ENCODE measurements at places on chromosomes 1 and 21.

DNA sequence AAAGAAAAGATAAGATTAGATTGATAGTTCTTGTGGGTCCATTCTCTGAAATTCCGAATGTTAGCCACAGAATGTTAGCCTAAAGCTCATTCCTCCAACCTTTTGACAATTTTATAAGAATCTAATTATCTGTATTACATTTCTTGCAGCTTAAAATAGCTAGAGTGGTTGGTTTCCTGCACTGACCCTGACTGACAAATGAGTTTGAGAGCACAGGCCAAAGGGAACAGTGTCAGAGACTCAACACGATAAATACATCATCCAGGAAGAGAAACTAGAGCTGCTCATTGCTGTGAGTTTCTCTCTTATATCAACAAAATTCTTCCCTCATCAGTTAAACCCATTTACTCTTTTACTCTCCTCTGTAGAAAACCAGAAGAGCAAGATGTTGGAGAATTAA is 82.1 kb upstream of the PPM1J start:
- no peak for DNase-seq

GRCh38 chr1:214550857-214551435 is 456 bp downstream of the PTPN14 start:
- peak; percentile 37 for DNase-seq

GRCh38 chr1:11622398-11622797 is 31.8 kb downstream of the FBXO2 start:
- DNase-seq = no peak

GRCh38 chr1:86455073-86455472 is 13.7 kb upstream of the CLCA1 start:
- DNase-seq = no peak

DNA sequence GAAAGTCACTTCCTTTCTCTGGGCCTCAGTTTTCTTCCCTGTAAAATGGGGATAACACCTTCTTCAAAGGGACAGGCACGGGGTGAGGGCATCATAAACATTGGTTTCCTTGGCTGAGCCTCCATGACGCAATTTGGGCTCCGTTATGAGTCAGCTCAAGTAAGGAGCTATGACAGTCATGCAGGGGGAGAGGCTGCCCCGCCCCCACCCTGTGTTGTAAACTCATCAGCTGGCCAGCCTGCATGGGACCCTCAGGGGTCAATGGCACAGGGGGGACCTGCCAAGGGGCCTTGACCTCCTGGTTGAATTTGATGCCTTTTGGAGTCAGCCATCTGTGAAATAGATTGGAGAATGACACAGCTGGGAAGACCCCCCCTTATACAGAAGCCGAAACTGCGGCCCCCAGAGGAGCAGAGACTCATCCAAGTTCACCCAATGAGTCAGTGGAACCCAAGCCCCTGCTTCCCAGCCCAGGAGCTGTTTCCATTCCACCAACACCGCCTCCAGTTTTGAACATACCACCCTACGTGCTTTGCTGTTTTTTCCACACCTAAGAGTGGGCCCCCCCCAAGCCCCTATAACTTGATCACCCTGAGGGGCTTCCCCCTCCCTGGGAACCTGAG is 36.8 kb upstream of the RUNX3 start:
- no peak for DNase-seq

- DNase-seq = no peak
Measured at GRCh38 chr1:8379513-8380186, 61.7 kb downstream of the SLC45A1 start.

DNA sequence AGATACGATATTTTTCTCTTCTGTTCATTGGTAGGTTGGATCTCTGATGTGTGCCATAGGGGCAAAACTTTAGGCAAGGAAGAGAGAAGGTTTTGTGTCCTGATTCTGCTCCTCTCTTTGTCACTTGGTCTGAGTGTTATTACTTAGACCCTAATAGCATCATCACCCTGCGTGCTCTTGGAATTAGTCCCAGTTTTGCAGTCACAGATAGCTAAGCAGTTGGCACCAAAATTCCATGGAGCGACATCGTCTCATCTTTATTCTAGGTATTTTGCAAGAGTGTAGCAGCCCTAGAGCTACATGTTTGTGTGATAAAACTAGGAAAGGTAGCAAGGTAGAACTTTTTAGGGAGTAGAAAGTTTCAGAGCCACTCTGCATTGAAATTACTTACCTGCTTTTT is 23.8 kb downstream of the PIP5K1A start:
- no peak for DNase-seq

DNA sequence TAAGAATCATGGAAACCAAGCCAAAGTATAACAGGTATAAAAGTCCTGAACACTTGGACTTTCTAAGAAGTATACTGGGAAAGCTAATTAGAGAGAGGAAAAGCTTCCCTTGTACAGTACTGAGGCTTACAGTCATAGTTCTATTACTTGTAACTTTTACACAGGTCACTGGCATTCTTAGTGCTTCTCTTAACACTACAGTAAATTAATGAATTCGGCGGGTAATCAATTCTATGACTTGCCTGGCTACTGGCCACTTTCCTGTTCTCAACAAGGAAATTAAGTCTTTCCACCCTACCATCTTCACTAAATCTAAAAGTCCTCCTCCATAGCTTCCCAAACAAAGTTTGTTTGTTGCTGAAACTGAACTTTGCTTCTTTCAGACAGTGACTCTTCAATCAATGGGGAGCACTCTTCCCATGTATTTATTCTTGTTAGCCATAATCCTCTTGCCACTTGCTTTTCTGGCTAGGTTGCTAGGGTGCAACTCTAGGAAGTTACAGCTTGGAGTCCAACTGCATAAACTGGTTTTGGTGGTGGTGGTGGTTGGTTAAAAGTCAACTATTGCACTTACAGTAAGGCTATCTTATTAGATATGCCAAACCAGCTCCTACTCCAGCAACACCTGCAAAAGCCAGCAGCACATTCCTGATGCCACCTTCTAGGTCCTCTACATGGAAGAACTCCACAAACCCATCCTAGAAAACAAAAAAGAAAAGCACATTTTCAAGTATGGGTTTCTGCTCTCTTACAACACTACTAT is 2.4 kb downstream of the MCL1 start:
- DNase-seq = no peak

DNA sequence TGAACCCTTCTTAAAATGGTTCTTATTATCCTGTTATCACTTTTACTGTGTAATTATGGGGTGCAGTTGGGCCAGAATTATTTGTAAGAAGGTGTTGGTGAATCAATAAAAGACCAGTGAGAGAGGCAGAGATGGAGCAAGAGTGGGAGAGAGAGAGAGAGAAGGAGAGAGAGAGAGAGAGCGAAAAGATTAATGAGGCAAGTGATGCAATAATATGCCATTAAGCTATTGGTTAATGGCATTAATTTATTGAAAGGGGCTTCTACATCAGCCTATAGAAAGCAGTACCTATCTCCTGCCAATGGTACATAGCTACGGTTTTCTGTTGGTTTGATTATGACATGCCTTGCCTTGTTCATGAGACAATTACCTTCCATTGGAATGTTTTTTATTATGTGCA is 388.7 kb downstream of the RPS6KC1 start:
- no peak for DNase-seq

DNA sequence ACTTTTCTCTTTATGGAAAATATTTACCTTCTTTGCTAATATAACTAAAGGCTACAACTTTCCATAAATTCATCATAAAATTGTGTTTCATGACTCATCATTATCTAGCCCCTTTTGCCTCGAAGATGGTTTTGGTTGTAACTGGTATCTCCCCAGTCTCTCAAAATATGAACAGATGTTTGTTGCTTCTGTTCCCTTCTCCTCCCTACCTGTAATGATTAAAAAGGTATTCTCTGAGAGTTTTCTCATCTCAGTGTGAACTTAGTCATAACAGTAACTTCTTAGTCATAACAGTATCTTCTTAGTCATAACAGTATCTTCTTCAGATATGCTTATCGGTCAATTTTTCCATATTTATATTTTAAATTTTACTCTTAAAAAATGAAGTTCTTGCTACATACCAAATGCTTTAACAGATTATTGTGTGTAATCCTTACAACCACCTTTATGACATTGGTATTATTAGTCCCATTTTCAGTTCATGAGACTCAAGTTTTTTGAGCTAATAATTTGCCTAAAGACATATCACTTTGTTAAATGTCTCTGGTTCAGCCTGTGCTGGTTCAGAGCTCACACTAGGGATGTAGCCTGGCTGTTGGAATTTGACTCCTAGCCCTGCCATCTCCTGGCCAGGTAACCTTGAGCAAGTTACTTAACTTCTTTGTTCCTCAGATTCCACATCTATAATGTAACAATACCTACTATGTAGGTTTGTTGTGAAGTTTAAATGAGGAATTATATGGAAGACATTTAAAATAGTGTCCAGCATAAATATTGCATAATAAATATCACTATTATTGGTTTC is 32.6 kb downstream of the ATP1B1 start:
- no peak for DNase-seq

DNA sequence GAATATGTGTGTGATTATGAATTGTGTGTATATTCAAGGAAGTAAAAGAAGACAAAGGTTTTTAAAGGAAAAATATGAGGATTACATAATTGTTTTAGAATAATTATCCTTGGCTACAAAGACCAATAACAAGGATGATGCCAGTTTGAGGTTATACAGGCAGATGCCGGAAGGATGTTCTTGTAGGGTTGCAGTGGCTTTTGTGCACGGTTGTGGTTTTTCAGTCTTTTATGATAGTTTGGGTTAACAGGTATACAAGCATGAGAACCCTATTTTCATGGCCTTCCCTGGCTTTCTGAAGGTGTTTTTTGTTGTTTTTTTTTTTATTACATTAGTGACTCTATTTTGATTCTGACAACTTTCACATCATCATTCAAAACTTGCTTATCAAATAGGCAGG is 4.9 kb downstream of the CR2 start:
- no peak for DNase-seq

DNA sequence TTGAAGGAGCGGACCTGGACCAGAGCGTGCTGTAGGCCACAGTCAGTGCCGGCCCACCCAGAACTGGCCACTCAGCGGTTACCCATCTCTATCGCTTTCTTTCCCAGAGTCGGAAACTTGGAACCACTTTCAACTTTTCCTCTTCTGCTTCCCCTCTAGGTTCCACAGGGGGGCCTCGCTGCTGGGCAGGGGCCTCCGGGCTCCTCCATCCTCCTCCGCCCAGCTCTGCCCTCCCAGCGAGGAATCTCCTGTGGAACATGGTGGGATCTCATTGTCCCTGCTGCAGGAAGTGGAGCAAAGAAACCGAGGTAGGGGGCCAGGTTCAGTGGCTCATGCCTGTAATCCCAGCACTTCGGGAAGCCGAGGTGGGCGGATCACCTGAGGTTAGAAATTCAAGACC is 139.2 kb downstream of the ETS2 start:
- DNase-seq = no peak

DNA sequence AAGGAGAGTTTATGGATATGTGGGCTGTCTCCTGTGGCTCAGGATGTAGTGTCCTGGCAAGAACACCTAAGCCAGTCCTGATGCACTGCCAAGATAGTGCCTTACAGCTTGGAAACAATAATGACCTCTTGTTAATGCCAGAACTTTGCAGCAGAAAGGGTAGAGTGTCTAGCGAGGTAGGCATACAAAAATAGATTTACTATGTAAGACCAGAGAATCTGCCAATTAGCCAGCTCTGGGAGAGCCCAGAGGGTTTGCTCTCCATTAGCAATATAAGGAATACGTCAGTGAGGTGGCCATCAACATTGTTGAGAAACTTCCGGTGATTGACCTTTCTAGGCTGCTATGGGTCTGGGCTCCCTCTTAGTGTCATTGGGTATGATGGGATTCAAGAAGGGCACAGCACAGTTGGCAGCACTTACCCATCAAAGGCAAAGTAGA is 178.5 kb upstream of the GALNT2 start:
- no peak for DNase-seq

DNA sequence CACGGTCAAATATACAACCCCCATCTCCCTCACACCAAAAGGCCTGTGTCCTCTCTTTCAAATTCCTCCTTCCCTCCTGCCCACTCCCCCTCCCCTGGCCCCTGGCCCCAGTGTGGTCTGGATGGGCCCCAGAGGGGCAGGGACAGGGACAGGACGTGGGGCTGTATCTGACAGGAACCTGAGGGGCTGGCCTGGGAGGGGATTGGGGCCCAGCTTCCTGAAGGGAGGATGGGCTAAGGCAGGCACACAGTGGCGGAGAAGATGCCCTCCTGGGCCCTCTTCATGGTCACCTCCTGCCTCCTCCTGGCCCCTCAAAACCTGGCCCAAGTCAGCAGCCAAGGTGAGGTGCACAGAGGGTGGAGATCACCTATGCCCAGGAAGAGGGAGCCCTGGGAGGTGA is at the start of gene MPL:
MPL (plus strand) TSS at position 231 of the 400 bp plus-strand sequence; CDS start at position 262, 31 bp downstream.
- no peak for DNase-seq

- DNase-seq = no peak
Measured at GRCh38 chr1:113800487-113800886, 11.8 kb downstream of the RSBN1 start.

GRCh38 chr1:64923294-64923718 is 43.0 kb downstream of the JAK1 start:
- no peak for DNase-seq

DNA sequence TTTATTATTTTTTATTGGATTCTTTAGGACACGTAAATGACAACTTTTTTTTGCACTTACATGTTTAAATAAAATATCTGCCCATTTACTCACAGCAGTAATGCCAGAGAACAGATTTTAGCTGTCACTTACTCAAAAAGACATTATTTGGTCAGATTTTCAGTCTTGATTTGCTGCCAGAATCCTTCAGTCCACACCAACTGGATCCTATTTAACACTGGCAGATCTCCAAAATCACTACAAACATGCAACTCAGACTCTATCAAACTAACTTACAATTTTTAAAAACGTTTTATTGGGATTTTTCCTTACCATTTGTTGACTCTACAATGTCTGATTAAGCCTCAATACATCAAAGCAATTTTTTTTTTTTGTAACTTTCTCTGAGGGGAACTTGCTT is 11.1 kb downstream of the ATP6V1G3 start:
- DNase-seq = no peak

- DNase-seq = no peak
Measured at GRCh38 chr1:42340093-42340492, 5.1 kb upstream of the FOXJ3 start.

GRCh38 chr1:204288021-204288588 is 71.6 kb downstream of the PLEKHA6 start:
- DNase-seq = no peak

GRCh38 chr1:17789926-17790325 is 34.8 kb downstream of the ACTL8 start:
- no peak for DNase-seq

DNA sequence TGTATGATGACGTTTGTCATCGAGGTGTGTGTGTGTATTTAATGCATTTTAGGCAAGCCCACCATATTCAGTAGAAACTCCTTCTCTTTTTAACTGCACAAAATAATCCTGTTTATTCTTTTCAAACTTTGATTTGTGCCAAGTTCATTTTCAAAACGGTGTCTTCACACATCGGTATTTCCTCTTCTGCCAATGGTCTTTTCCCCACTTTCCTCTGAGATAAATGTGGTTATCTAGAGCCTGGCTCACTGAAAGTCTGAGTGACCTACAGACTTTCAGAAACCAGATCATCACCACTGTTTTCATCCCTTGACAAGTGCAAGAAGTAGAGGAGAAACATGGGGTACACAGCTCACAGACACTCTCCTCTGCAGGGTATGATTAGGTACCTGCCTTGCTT is 69.4 kb downstream of the GPATCH2 start:
- DNase-seq = no peak

- DNase-seq = no peak
Measured at GRCh38 chr1:14598498-14599182, at the start of gene KAZN. Gene KAZN, plus strand, starts transcription at chr1:14598685.
